Activated CD4-positive, alpha-beta T cell treated with anti-CD3 and anti-CD28 coated beads, Interleukin-2, amount 50 U/mL, for 1 hour (primary cell): ENCODE measurements at places on chromosomes 13 and 19.
A peak's percentile ranks its signal among the peaks of the same experiment; 100 is the strongest.

- DNase-seq: no peak
These were observed 114.1 kb downstream of the TNFSF13B start for GRCh38 chr13:108383667-108384066.

DNA sequence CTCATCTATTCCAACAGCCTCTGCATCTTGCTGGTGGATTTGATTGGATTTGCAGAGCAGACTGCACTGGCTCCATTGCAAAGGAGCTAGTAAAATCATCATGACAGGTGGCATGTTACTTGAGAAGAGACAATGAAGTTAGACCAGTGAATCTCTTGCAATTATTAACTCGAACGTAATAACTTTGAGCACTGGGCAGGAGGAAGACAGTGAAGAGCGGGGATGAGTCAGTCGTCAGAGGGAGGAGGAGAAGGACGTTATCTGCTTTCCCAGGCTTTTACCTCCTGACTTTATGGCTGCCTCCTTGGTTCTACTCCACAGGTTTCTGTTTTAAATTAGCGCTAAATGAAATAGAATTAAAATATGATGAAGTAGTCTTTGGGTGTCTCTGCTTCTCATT, 257.8 kb upstream of the IPO5 start:
- no peak for DNase-seq

DNA sequence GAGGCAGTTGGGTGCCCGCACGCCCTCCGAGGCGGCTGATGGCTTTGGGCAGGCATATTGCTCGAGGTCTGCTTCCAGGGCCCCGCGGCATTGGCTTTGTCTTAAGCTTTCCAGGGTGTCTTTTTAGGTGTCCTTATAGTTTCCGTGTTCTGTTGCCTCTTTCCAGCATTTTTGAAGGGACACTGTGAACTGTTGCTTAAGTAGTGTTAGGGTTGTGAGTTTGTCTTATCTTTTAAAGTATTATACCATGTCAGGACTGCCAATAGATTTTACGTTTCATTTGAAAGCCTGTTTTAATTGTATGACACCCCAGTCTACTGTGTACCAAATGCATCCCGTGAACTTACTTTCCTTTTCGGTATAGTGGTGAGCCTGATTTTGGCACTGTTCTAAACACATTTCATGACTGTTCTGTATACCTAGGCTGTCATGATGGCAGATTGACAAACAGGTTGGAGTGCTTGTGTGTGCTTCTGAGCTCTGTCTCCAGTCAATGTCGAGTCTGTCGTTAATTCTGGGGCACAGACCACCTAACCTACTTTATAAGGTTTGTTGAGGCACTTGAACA, 656 bp downstream of the PCCA start:
- no peak for DNase-seq

DNA sequence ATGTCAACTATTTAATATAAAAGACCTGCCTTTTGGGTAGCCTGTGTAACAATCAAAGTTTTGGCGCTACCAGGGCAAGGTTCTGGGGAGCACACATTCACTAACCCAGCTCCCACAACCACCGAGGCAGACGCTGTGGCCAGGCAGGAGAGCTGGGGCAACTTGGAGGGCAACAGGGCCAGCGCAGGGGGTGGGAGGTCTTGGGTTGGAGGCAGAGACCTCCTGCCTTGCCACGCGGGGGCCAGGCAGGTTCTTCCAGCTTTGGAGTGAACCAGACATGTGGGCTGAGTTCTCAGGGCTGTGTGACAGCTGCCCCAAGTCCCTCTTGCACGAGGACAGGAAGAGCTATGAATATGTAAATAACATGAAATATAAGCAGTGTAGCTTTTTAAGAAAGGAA, 30.3 kb upstream of the MCF2L start:
- DNase-seq: no peak

- DNase-seq: no peak
These were observed 34.8 kb upstream of the NDFIP2 start for GRCh38 chr13:79445968-79446645.

GRCh38 chr19:23802290-23802689, 43.6 kb upstream of the ZNF681 start:
- DNase-seq: no peak

DNA sequence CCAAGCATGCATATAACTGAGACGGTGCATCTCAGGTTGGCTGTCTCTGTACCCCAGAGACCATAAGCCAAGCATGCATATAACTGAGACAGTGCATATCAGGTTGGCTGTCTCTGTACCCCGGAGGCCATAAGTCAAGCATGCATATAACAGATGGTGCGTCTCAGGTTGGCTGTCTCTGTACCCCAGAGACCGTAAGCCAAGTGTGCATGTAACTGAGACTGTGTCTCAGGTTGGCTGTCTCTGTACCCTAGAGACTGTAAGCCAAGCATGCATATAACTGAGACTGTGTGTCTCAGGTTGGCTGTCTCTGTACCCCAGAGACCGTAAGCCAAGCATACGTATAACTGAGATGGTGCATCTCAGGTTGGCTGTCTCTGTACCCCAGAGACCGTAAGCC, 30.8 kb downstream of the NLRP4 start:
- no peak for DNase-seq

- DNase-seq: no peak
These were observed 71.3 kb downstream of the CEBPG start for GRCh38 chr19:33444562-33445441.

DNA sequence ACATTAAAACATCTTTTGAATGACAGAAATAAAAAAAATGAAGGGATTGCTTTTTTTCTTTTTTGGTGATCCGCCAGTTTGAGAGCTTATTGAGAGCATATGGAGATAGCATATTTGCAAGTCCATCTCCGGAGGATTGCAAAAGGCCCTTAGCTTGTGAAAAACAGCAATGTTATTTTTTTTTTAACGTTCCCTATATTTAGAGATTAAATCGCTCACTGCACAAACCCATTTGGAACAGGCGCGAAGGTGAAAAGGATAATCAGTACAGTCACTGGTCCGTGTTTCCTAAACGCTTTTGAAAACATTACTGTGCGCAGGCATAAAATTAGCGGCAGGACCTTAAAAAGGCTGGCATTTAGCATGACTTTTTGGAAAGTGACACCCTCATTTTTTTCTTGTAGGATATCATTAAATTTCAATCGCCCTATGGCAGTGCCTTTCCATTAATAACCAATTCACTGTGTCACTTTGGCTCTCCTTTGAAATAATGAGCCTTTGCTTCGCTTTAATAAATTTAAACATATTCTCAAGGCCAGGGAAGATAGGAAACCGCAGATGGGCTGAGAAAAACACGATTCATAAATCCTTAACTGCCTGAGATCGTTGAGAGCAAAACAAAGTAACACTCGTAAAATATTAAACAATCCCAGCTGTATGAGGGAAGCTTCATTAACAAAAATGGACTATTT, 342.2 kb downstream of the DACH1 start:
- DNase-seq: no peak

GRCh38 chr19:33554391-33554790, 32.8 kb upstream of the PEPD start:
- no peak for DNase-seq

- DNase-seq: no peak
These were observed 9.9 kb downstream of the ZNF665 start for GRCh38 chr19:53183146-53183764.

DNA sequence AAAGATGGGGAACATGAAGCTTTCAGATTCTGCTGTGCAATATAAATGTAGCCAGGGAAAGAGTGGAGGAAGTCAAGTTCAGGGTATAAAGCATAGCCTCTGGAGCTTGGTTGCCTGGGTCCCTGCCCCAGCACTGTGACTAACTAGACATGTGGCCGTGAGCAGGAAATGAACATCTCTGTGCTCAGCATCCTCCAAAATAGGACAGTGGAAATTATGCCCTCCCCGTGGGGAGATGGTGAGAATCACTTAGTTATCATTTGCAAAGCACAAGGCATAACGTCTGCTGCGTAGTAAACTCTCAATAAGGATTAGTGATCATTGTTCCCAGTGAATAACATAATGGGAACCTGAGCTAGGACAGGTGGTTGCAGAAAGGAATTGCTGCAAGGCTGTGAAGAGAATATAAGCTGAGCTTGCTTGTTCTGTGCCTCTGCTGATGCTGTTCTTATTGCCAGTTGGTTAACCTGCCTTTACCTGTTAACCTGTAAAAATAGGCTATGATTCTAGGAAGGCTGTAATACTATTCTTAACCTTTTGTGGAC, 441.0 kb downstream of the COG6 start:
- peak; percentile 31 for DNase-seq

DNA sequence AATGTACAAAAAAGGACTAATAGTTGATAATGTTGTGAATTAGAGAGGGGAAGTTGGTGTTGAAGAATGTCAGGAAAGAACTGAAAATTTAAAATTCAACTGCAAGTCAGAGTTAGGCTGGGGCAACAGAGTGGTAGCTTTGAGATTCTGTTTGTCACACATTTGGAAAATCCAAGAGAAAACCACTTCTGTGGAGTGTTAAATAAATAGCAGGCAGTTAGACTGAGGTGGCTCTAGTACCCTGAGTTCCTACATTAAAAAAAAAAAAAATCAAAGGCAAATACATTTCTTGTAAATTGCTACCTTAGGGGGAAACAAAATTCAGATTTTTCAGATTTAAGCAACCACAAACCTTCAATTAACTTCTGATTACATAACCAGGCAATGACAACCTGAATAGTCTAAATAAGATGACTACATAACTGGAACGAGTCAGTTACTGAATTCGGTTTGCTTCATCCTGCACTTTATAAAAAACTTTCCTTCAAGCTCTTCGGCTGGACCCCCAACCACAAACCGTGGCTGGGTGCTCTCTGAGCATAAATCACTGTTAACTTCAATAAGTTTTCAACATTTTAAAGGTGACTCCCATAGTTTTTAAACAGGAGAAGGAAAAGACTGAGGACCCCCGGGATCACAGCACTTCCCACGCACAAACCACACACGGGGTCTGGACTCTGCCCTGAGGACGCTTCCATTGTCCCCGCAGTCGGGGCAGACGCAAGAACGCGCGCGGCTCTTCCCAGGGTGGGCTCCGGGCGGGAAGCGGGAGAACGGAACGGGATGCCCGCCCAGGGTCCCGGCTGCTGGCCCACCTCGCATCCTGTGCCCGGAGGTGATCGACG, 725 bp downstream of the ZNF682 start:
- peak; percentile 3 for DNase-seq

GRCh38 chr13:45333977-45334922, 6.7 kb downstream of the TPT1 start:
- peak; percentile 31 for DNase-seq

DNA sequence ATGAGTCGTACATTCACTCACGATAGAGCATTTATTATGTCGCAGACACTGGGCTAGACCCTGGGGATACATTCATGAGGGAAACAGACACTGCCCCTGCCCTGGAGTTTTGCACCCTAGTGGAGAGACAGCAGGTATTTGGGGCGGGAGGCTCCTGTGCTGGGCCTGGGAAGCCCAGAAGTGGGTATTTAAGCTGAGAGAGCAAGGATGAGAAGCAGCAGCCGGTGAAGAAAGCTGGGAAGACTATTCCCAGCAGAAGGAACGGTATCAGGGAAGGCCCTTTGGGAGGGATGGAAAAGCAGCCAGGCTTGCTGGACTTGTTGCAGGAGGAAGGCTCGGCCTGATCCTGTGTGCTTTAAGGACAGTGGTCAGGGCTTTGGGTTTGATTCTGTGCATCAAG, 54.5 kb downstream of the CDADC1 start:
- DNase-seq: no peak

- DNase-seq: no peak
These were observed 12.9 kb downstream of the ZNF507 start for GRCh38 chr19:32358321-32358720.

- peak; percentile 63 for DNase-seq
These were observed at the start of gene MCF2L for GRCh38 chr13:112968910-112969691. TSS of gene MCF2L (plus strand) at chr13:112969214. CDS start at chr13:112969380, 166 bp downstream.

DNA sequence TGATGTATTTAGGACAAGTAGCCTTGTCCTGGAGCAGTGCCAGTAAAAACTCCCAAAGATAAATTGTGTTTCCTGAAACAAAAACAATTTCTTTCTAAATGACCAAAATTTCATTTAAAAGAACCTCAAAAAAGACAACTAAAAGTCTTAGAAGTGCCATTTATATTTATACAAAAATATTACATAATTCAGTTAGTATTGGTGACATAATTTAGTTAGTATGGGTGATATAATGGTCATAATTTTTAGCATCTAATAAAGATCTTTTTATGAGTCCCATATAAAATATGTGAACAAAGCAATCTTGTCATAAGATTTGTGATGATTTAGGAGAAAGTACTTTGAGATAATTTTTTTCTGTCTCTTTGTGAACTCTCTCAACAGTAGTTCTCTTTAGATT, 76.0 kb downstream of the ELF1 start:
- no peak for DNase-seq

- no peak for DNase-seq
These were observed 87.2 kb upstream of the TNFSF11 start for GRCh38 chr13:42486711-42487198.

- no peak for DNase-seq
These were observed 276.7 kb downstream of the POU4F1 start for GRCh38 chr13:78326633-78327032.

- no peak for DNase-seq
These were observed 33.2 kb upstream of the RXFP2 start for GRCh38 chr13:31706105-31706504.

GRCh38 chr13:22903925-22904324, 276.9 kb upstream of the SGCG start:
- DNase-seq: no peak

DNA sequence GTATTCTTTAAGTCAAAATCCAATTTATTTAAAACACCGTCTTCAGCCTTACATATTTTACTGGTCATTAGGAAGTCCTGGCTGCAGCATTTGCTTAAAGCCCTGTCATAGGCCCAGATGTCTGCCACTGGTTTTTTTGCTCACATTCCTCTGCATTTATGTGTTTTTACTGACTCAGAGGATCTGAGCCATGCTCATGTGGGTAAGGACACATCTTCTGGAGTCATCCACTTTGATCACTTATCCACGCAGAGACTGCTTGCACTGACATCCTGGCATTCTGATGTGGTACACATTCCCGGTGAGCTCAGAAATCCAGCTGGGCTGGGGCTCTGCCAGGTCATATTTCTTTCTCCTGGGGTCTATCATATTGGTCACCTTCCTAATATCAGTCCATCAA, 531.7 kb upstream of the ARGLU1 start:
- DNase-seq: no peak

- no peak for DNase-seq
These were observed 6.6 kb upstream of the TPTE2 start for GRCh38 chr13:19567820-19568534.

DNA sequence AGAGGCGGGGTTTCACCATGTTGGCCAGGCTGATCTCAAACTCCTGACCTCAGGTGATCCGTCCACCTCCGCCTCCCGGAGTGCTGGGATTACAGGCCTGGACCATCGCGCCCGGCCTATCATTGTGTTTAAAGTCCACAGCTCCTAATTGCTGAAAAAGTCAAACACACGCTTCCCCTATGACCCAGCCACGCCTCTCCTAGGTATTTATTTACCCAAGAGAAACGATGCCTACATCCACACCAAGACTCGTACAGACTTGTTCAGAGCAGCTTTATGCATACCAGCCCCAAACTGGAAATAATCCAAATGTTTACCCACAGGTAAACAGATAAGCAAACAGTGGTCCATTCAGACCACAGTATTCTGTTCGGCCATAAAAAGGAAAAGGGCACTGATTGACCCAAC, 15.1 kb downstream of the ZNRF4 start:
- no peak for DNase-seq

- no peak for DNase-seq
These were observed 12.3 kb downstream of the ATP1A3 start for GRCh38 chr19:41981724-41982123.
